ENCODE measurements at places on chromosomes 6 and 20.

GRCh38 chr20:48783533-48784272 is 44.1 kb downstream of the PREX1 start:
- no peak for DNase-seq

- DNase-seq = no peak
These were observed 26.8 kb downstream of the ERGIC3 start for GRCh38 chr20:35568645-35569044.

GRCh38 chr20:48492715-48493070 is 335.1 kb downstream of the PREX1 start:
- DNase-seq = no peak

DNA sequence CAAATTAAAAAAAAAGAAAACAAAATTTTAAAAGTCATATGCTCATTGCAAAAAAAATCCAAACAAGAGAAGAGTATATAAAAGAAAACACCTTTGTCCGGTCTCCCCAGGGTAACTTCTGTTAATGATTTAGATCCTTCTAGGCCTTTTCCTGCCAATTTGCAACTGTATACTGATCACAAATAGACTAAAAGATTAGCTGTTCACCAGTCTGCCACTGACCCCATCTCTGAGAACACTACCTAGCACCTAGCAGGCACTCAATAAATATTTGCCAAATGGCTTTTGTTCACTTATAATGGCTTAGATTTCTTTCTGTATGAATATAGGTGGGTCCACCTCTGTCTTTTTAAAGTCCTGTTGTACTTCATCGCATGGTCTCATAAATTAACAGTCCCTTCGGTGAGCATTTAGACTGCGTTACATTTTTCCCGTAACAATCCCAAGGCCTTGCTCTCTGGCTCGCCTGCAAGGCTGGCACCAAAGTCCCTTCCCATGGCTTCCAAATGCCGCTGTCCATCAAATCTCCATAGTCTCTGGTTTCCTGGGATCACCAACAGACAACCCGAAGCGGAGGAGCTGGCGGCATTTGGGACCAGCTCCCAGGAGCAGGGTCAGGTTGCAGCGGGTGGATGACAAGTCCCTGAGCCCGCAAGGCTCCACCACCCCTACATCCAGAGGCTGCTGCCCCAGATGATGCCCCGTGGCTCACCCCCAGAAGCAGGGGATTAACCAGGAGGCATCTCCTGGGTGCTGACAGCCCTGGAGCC is 11.8 kb downstream of the JPH2 start:
- DNase-seq = no peak

GRCh38 chr6:328136-328670 is 35.9 kb downstream of the DUSP22 start:
- no peak for DNase-seq
